Stimulated activated CD4-positive, alpha-beta T cell treated with anti-CD3 and anti-CD28 coated beads, TNF-alpha, amount 100 ng/mL, for 24 hours (primary cell): ENCODE measurements at places on chromosomes 16 and 17.

DNA sequence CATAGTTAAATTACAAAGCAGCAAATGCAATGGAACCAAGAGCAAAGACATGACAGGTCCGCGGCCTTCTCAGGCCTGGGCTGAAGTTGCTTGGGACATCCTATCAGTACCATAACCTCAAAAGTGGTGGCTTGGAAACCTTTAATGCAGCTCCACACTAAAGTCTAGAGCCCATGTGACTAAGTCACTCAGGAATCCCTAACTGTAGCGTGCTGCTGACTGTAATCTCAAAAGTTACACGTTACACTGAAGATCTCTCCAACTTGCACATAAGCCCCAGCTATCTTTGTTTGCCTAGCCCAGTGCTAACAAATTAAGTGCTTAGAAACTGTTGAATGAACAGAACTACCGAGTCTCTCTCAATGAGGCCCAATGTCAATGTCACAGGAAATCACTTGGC, 27.8 kb downstream of the NUP88 start:
- no peak for DNase-seq

GRCh38 chr17:36721560-36722120, 120.3 kb downstream of the MRM1 start:
- DNase-seq, result no peak

DNA sequence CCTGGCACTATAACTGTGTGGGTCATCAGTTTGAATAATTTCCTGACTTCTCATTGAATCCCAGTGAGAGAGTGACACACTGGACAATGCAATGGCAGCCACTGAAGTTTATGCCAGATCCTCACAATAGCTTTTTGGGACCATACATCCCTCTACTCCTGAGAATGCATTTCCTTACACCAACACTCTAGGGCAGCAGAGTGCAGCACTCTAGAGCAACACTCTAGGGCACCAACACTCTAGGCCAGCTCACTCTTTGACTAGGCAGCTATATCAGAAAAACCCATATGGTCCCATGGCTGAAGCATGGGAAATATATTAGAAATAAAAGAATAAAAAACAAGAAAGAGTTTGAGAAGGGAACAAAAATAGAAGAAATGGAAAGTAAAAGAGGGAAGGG, 309.2 kb downstream of the MAP2K6 start:
- DNase-seq, result no peak

DNA sequence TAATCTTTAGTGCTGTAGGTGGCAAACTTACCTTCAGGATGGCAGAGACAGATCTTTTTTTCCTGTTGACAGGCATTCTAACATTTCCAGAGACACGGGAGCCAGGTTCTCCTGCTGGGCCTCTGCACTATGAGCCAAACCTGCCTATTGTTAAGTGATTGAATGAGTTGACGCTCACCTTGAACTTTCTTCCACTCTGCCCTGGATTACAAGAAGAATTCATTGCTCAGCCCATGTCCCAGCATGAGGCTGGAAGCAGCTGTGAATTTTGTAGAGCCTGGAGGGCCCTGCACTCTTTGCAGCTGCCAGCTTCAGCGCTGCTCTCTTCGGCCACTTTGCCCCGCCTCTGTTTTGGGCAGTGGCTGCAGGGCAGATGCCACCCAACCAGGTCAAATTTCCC, 9.4 kb upstream of the SLC7A5 start:
- DNase-seq, result no peak

GRCh38 chr17:15436473-15437302, 30.7 kb downstream of the CDRT4 start:
- DNase-seq, result peak; percentile 14

GRCh38 chr17:10579270-10579669, 29.8 kb upstream of the MYH2 start:
- no peak for DNase-seq

GRCh38 chr16:4693956-4694641, 737 bp downstream of the NUDT16L1 start:
- no peak for DNase-seq

- DNase-seq, result no peak
Observed at GRCh38 chr17:76957678-76958464, 89.7 kb downstream of the MGAT5B start.

GRCh38 chr16:592518-593306, 2.8 kb downstream of the RAB40C start:
- no peak for DNase-seq

DNA sequence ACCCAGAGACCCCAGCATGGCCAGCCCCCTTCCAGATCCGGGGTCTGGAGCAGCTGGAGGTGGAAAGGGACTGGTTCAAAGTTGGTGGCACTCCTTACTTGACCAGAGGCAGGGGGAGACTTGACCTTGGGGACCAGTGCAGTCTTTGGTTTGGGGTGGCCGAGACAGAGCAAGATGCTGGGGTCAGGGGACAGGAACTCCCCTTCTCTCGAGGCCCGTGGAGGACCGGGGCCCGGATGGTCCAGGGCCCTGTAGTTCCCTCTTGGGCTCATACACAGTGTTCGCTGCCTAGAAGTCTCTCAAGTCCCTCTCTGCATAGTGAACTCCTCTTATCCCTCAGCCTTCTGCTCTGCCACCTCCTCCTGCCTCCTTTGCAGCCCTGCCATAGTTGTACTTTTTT, 601 bp upstream of the PRSS33 start:
- no peak for DNase-seq

DNA sequence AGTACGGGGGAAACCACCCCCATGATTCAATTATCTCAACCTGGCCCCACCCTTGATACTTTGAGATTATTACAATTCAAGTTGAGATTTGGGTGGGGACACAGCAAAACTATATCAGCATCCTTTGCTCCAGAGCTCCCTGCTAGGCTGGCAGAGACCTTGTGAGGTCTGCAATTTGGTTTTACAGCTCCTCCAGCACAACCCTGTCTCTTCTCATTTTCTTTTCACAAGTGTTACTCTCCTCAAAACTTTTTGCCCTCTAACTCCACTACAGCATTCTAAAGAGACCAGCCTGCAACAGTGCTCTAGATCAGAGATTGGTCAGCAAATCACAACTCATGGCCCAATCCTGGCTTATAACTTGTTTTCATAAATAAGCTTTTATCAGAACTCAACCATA, 114.0 kb downstream of the USP31 start:
- DNase-seq, result no peak

DNA sequence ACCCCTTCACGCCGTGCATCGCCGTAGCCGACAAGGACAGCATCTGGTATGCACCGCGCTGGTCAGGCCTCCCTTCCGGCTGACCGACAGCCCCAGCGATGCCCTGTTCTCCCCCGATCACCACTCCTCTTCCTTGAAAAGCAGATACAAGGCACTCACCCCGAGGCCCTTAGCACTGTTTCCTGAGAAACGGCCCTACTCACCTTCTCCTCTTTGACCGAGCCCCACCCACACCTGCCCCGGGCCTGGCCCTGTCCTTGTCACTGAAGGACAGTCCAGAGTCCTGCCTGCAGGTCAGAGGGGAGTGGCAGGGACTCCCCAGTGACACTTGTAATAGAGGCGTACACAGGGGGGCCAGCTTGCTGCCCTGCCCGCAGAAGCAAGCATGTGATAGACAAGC, 45.9 kb upstream of the CHMP6 start:
- DNase-seq, result no peak

- DNase-seq, result no peak
Observed at GRCh38 chr17:1030684-1031532, 34.0 kb downstream of the TIMM22 start.

GRCh38 chr17:3954976-3955672, 9.1 kb downstream of the ATP2A3 start:
- DNase-seq, result no peak

GRCh38 chr17:62098623-62099231, 33.6 kb upstream of the MED13 start:
- no peak for DNase-seq

- DNase-seq, result no peak
Observed at GRCh38 chr17:47204722-47205418, 4.3 kb upstream of the MYL4 start.

DNA sequence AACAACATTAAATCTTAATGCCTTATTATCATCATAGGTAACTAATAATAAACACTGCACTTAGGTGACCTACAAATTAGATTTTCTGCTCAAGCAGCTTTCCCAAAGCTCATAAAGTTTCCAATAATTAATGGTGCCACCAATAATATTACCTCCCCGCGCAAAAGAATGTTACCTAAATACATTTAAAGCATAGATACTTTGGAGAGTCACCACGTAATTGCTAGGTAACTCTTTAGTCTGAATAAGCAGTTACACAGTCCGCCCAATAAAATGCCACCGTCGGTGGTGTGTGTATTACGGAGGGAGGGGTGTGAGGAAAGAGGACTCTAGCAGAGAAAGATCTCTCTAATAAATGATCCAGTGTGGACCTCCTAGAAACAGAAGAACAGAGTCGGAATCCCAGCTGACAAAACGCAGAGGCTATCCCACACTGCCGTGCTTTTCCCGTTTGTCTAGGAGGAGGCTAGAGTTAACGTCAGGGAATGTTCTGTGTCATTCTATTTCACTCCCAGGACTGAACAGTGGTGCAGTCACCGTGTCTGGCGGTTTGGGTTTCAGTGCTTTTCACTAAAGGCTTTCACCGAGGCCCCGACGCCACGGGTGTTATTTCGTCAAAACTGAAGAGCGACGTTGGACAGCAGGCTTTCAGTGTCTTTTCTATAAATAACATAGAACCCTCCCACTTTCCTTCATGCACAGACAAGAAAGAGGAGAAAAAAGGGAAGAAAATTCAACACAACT, 630 bp downstream of the RNFT1 start:
- peak; percentile 48 for DNase-seq

- DNase-seq, result no peak
Observed at GRCh38 chr16:2371421-2371820, 30.9 kb upstream of the ABCA3 start.

DNA sequence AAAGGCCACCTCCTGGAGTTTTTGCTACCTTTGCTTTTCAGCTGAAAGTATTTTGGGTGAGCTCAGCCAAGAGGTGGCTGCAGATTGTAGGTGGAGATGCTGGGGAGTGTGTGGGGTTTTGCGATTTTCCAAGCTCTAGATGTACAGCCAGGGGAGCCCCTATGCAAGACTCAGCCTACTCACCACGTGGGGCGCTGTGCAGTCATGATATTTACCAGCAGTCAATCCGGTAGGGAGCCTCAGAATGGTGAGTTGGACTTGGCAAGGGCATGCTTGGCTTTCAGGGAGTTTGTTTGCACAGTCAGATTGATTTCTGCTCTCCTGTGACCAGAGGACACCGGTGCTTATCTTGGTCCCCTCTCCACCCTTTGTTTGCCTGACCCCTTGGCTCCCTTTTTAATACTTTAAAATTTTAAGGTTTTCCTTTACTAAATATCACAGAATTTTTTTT, 175.3 kb downstream of the UTP18 start:
- no peak for DNase-seq

GRCh38 chr17:52606098-52606497, 447.6 kb upstream of the CA10 start:
- DNase-seq, result no peak

GRCh38 chr16:15772579-15773293, 84.1 kb downstream of the MYH11 start:
- no peak for DNase-seq

DNA sequence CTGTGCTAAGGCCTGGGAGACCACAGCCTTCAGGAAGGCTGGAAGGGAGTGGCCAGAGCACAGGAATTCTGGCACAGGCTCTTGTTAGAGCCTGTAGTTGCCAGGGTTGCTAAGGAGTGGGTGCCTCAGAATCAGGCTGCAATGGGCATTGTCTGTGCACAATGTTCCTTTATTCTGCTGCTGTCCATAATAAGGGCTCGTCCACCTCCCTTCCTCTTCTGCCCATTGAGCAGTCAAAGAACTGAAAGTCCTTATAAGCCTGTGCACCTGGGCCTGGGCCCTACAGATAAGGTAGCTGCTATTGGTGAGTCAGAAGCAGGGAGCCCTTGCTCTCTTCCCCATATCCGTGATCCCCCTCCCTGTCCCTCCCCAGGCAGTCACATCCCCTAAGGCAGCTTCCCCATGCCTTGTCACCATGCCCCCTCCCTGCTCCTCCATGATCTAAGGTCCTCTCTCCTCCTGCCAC, 5.4 kb upstream of the CNGB1 start:
- no peak for DNase-seq

- DNase-seq, result no peak
Observed at GRCh38 chr16:69182730-69183416, 4.1 kb upstream of the SNTB2 start.

GRCh38 chr16:35525979-35526590, 2066.7 kb downstream of the TP53TG3F start:
- no peak for DNase-seq

- no peak for DNase-seq
Observed at GRCh38 chr16:10846213-10846998, 27.8 kb upstream of the TVP23A start.

DNA sequence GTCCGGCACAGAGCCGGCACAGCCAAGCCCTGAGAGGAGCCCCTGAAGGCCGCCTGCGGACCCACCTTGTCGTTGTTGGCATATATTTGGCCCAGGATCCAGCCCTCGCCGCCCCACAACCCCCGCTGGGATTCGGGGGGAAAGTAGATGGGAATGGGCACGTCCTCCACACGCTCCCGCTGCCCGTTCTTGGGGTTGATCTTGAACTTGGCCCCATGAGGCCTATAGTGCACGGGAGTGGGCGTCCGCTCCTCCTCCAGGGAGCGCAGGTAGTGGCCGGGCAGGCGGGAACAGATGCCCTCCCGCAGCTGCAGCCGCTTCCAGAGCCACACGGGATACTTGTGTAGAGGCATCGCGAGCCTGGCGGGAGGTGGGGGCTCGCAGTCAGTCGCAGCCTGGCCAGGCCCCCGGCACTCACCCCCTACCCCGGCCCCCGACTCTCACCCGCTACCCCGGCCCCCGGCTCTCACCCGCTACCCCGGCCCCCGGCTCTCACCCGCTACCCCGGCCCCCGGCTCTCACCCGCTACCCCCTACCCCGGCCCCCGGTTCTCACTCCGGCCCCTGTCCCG, 387 bp downstream of the MRPL28 start:
- no peak for DNase-seq
